Fibroblast of skin of scalp (primary cell): ENCODE measurements at places on chromosomes 1 and 21.

DNA sequence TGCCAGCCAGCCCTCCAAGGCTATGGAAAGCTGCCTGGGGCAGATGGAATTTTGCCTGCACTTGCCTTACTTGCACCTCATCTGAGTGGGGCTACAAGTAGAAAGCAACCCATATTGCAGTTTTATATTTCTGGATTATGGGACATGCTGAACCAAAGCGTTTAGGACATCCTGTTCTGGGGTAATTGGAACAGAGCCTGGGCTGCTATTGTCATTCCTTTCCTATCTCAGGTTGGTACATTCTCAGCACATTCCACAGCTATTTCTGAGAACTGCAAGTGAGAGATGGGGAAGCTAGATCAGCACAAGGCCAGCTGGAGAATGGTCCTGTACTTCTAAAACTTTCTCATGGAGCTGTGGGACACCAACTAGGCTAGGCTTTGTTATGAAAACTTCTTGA, 713.8 kb downstream of the KCNT2 start:
- DNase-seq, result no peak

DNA sequence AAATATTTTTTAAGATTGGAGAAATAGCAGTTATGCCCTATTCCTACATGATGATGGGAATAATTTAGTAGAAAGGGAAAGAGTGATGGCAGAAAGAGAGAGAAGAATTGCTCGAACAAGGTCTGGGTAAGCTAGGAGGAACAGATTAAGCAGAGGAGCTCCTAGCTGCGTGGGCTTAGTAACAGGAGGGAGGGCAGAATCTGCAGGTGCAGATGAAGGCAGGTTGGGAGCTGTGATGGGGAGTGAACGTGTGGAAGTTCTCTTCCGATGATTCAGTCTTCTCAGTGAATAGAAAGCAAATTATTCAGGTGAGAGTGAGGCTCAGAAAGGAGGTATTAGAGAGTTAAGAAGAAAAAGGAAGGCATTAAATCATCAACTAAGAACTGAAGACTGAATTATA, 8.3 kb upstream of the CR1 start:
- no peak for DNase-seq

DNA sequence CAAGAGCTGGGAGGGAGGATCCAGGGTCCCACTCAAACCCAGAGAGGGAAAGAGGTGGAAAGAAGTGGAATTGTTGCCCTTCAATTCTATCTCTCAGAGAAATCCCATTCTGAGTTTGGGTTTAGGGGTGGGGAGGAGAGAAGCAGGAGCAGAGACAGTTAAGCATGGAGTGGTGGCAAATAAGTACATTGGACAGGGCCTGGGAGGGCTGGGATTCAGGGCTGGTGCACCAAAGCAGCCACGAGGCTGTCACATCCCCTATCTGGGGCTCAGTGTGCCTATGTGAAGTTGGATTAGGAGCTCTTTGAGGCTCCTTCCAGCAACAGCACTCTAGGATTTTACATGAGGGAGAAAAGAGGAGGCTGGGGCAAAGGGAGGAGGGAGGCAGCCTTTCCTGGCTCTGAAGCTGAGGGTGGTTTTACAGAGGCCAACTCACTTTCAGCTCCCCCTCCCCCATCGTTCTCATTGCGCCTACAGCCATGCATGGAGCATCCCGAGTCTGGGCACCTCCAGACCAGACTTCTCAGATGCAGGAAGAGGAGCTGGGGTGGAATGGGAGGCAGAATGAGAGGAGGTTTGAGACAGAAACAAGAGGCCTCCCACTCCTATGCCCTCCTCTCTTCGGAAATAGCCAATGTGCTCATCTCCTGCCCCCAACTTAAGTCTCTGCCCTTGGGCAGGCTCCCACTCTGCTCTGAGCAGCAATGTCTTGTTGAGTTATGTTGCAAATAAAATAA, 3.0 kb upstream of the SYT6 start:
- no peak for DNase-seq

- peak; percentile 55 for DNase-seq
Measured at GRCh38 chr1:74463333-74463988, 49.0 kb downstream of the LRRC53 start.

GRCh38 chr1:223482766-223483165, 89.6 kb downstream of the CCDC185 start:
- no peak for DNase-seq

DNA sequence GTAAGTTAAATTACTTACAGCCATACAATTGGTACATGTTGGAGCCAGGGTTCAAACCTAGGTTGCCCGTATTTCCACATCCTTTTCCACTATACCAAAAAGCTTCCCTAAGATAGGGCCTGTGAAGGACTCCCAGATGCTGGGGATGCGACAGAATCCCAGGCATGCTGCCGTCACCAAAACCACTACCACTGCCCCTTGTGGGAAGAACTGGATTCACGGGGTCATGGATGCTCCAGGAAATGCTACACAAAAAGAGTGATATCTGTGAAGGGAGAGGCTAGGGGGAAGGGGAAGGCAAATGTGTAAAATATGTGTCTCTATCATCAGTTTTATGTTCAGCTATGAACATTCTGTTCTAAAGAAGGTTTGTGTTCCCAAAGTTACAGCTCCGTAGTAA, 133.9 kb upstream of the IVNS1ABP start:
- no peak for DNase-seq

DNA sequence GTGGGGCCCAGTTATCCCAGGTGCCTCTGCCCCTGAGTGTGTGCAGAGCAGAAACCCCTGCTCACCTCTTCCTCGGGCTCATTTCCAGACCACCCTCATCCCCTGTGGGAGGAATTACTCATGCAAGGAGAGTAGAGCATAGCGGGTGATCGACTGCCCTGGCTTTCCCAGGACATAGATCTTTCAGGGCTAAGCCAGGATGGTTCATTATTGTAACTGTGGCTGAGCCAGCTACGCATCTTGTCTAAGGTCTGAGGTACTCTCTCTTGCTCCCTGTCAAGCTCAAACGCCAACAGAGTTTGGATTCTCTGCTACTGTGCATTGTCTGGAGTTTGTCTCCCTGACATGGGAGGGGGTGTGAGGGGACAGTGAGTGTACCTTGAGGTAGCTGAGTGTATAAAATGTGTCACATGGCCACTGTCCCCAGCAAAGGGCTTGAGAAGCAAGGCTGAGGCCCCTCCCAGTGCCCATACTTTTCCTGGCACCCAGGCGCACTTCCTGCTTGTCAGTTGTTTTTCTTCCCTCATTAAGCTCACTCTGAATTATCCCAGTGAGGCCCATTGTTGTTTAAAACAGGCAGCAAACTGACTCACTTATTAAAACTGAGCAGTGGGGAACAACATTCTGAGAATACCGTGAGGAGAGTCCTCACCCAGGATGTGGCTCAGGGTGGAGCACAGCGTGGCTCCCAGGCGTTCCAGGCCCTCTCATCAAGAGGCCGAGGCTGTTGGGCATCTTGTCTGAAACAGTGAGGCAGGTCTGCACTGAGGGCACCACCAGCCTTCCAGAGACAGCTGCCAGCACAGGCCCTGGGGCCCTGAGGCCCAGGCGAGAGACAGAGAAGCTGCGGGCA, 92.9 kb downstream of the LAMC2 start:
- DNase-seq, result peak; percentile 86

- DNase-seq, result peak; percentile 64
Measured at GRCh38 chr1:155889566-155889965, 21.6 kb downstream of the RIT1 start.

- DNase-seq, result no peak
Measured at GRCh38 chr1:207651583-207651982, 6.7 kb downstream of the CR1L start.

DNA sequence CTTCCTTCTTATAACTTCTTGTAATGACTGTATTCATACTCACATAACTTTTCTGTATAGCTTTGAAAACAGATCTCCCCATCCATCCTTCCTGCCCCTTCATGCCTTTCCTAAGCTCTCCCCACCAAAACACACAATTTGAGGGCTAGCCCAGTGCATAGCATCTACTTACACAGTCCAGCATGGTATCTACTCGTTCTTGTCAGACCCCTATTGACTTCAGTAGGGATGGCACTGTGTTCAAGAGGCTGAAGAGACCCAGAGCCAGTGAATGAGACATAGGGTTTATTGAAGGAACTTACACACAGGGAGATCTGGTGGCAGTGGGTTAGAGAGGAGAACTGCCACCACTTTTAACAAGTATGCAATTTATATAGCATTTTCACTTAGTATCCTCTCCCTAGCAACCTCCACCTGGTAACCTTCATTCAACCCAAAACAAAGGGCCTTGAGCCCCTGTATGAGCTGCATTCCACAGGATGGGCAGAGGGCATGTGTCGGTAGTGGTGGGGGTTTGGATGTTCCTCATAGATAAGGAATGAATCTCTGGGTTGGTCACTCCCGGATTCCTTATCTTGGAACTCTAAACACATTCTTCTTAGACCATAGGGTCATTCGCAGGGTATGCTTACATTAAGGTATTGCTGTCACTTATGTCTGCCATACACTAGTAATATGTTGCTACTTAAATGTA, 64.9 kb upstream of the GNG12 start:
- DNase-seq, result peak; percentile 20

DNA sequence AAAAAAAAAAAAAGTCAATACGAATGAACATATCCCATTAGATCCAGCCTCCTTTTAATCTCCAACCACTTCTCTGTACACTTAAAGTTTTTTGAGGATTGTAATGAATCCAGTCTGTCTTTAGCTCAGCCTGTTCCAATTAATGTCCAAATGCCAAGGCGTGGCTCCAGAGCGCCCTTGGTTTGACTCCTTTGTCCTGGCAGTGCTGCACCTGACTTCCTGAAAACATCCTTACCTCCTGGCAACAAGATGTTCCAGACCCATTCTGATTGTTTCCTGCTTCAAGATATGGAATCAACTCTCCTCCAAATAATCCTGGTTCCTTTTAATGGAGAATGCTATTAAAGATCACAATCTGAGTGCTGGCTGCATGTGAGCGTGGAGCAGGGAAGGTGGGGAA, 74.1 kb upstream of the FAM20B start:
- no peak for DNase-seq

- DNase-seq, result no peak
Measured at GRCh38 chr1:22461678-22462527, 10.3 kb downstream of the ZBTB40 start.

GRCh38 chr1:7456722-7457082, 314.4 kb upstream of the VAMP3 start:
- DNase-seq, result no peak

- no peak for DNase-seq
Measured at GRCh38 chr1:3553166-3553939, 58.0 kb downstream of the MEGF6 start.

- DNase-seq, result peak; percentile 67
Measured at GRCh38 chr1:102970496-102971078, 137.7 kb downstream of the COL11A1 start.

GRCh38 chr1:220970311-220970710, 91.1 kb downstream of the HLX start:
- no peak for DNase-seq

GRCh38 chr1:172352435-172352834, 68.0 kb upstream of the C1orf105 start:
- no peak for DNase-seq
